H1 (cell line): ENCODE measurements at places on chromosomes 2 and 18. TPM values are rescaled to one million over a fixed set of nuclear protein-coding genes. Genes with fewer than 3 reads are reported as not detected.
A peak's percentile ranks its signal among the peaks of the same experiment; 100 is the strongest.

- DNase-seq: peak; percentile 94
- H3K4me1 ChIP-seq: no peaks in the 10 kb centered on the region
- H3K36me3 ChIP-seq: no peaks in the 10 kb centered on the region
- peak within 1 kb of the TSS; percentile 37; the same call in 1 of the 2 replicates for H3K27ac ChIP-seq
These were observed at the start of gene UGGT1 for GRCh38 chr2:128090945-128091725. Gene UGGT1 (plus strand): TSS chr2:128091200. CDS start chr2:128091358, 158 bp downstream.

GRCh38 chr2:241842620-241843211 is 16.0 kb downstream of the PDCD1 start:
- H3K4me1 ChIP-seq: no peaks in the 10 kb centered on the region
- H3K36me3 ChIP-seq: no peaks in the 10 kb centered on the region
- DNase-seq: peak; percentile 56
- H3K4me3 ChIP-seq: no peak overlapping the region

- H3K4me1 ChIP-seq: no peaks in the 10 kb centered on the region
- DNase-seq: no peak
- H3K27ac ChIP-seq: no peak overlapping the region
- H3K36me3 ChIP-seq: no peaks in the 10 kb centered on the region
- no peak overlapping the region for H3K4me3 ChIP-seq
These were observed 141.1 kb downstream of the EN1 start for GRCh38 chr2:118706371-118706770.

DNA sequence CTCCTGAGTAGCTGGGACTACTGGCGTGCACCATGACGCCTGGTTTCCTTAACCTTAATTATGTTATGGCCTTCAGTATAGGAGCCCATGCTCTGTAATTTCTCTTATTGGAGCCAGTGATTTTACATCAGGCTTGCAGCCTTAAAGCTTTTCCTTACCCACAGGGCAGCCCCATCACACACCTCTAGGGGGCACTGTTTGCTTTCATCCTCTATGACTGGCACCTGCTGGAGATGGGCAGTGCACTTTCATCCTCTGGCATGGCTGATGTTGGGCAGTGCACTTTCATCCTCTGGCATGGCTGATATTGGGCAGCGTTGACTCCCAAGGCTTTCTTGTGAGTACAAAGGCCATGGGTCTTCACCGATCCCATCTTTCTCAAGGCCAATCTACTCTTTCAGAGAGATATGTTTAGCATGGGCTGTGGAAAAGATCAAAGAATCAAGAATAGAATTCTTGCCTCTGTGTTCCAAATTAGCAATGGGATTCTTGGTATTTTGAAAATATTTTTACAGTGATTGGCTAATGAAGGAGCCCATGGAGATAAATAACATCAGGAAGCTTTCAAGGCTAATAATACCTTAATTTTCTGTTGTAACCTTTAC is 80.7 kb upstream of the MEX3C start:
- H3K27ac ChIP-seq: no peak overlapping the region
- H3K4me1 ChIP-seq: no peaks in the 10 kb centered on the region
- H3K4me3 ChIP-seq: no peak overlapping the region
- DNase-seq: peak; percentile 27

- peak; percentile 87 for DNase-seq
- peak overlapping the region; percentile 72 for H3K4me3 ChIP-seq
- no peaks in the 10 kb centered on the region; the same call in 1 of the 2 replicates for H3K36me3 ChIP-seq
- H3K27ac ChIP-seq: peak overlapping the region; percentile 46; the same call in 1 of the 2 replicates
These were observed 593 bp upstream of the SDC1 start for GRCh38 chr2:20225294-20226151.

- no peaks in the 10 kb centered on the region for H3K36me3 ChIP-seq
- H3K27me3 ChIP-seq: no peaks in the 10 kb centered on the region
- no peak overlapping the region for H3K4me3 ChIP-seq
- no peak for DNase-seq
- H3K27ac ChIP-seq: no peak overlapping the region
- no peaks in the 10 kb centered on the region for H3K4me1 ChIP-seq
These were observed 226.6 kb downstream of the NAPG start for GRCh38 chr18:10752382-10752781.

GRCh38 chr18:21047126-21047525 is 64.5 kb downstream of the ROCK1 start:
- H3K36me3 ChIP-seq: no peaks in the 10 kb centered on the region
- no peaks in the 10 kb centered on the region for H3K4me1 ChIP-seq
- DNase-seq: no peak
- H3K4me3 ChIP-seq: no peak overlapping the region

GRCh38 chr18:34757666-34758065 is 47.6 kb downstream of the DTNA start:
- no peaks in the 10 kb centered on the region for H3K36me3 ChIP-seq
- H3K4me3 ChIP-seq: no peak overlapping the region
- no peaks in the 10 kb centered on the region for H3K27me3 ChIP-seq
- H3K4me1 ChIP-seq: no peaks in the 10 kb centered on the region; the same call in 1 of the 2 replicates

DNA sequence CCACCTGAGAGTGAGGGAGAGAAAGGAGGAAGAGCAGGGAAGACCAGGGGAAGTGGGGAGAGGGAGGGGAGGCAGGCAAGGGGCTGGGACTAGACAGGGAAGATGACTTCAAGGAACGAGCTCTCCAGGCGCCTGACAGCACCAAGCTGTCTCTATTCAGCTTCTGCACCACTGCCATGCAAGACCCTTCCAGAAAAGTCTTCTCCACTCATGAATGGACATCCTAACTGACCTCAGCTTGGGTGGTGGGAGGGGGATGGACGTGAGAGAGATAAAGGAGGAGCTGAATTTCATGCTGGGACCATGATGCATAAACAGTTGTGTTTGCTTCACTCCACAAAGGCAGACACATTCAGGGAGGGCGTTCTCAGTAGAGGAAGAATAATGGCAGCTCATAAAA is 206.4 kb upstream of the ARL4C start:
- H3K4me1 ChIP-seq: peaks cover 7% of the 10 kb centered on the region
- no peak overlapping the region for H3K4me3 ChIP-seq
- no peaks in the 10 kb centered on the region for H3K36me3 ChIP-seq
- no peaks in the 10 kb centered on the region for H3K27me3 ChIP-seq
- no peak for DNase-seq

- H3K36me3 ChIP-seq: no peaks in the 10 kb centered on the region
- no peak for DNase-seq
- no peak overlapping the region for H3K4me3 ChIP-seq
- H3K27me3 ChIP-seq: no peaks in the 10 kb centered on the region
- no peak overlapping the region for H3K27ac ChIP-seq
These were observed 18.6 kb downstream of the LYPD1 start for GRCh38 chr2:132651115-132652045.

DNA sequence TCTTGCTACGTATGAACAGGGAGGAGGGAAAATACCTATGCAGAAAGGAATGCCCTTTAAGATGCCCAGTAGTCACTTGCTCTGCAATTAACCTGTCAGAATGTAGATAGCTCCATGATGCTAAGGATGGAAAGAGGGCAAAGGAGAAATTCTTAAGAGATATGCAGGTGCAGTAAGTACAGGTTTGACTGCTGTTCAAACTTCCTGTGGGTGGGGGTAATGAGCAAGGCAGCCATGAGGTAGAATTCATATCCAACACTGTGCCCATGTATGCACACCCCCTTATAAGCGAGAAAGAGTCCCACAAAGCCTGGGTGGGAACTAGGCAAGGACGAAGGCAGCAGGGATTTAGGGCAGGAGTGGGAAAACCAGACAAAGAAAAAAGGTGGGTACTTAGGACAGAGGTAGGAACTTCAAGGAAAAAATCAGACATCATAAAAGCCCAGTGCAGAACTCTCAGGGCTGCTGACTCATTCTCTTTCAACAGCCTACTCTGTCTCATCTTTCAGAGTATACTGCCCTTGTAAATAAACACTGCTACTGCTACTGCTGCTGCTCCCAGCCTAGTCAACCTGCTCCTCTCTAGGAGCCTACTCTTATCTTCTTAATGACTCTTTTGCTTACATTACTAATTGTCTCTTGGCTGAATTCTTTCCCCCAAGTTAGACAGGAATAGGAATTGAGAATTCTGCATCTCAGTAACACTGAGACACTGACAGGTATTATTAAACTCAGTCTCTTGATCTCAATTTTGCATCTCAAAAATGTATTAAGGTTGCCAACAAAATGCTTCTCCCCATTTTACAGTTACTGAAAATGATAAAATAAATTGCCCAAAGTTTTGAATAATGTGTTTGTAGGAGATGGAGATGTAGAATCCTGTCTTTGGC is 189.0 kb downstream of the PTH2R start:
- H3K27me3 ChIP-seq: no peaks in the 10 kb centered on the region
- H3K36me3 ChIP-seq: peaks cover 6% of the 10 kb centered on the region; the same call in 1 of the 2 replicates
- DNase-seq: no peak
- H3K4me3 ChIP-seq: peak overlapping the region; percentile 28; the same call in 1 of the 2 replicates

DNA sequence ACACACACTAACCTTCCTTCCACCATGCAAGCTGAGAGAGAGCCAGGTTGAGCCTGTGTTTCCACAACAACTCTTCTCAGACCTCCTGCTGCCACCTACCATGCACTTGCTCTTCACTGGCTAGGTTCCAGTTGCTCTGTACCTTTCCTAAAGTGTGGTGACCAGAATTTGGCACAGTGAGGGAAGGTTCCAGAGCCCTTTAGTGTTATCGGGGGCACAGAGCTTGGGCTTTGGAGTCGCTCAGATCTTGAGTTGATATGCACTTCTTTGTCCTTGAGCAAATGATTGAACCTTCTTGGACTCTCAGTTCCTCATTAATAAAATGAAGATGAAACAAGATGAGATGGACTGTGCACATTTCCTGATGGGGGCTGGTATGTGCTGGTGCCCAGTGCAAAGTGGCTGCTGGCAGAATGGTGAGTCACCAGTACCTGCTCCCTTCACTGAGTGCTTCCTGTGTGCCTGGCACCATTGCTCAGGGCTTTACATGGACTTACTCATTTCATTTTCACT is 47.1 kb downstream of the NEDD4L start:
- peaks cover 16% of the 10 kb centered on the region for H3K4me1 ChIP-seq
- no peak overlapping the region for H3K4me3 ChIP-seq
- no peaks in the 10 kb centered on the region for H3K36me3 ChIP-seq

Gene TUBB8B
- 0.36 and 0.60 TPM in 2 replicates for total RNA-seq

Gene TUBB6
- total RNA-seq: 126 and 128 TPM in 2 replicates

Gene GCG
- total RNA-seq: not detected in 2 replicates

Gene CHAC2
- total RNA-seq: 11.2 and 11.7 TPM in 2 replicates

Gene KCNF1
- total RNA-seq: 0.48 and 0.90 TPM in 2 replicates

Gene IL1RL2
- total RNA-seq: not detected in 2 replicates
